ENCODE measurements at places on chromosomes 12 and 14.

GRCh38 chr14:92609955-92610354 is 96.4 kb downstream of the RIN3 start:
- no peak for DNase-seq

- DNase-seq, result no peak
These were observed 488.9 kb downstream of the MDGA2 start for GRCh38 chr14:47186486-47186885.

DNA sequence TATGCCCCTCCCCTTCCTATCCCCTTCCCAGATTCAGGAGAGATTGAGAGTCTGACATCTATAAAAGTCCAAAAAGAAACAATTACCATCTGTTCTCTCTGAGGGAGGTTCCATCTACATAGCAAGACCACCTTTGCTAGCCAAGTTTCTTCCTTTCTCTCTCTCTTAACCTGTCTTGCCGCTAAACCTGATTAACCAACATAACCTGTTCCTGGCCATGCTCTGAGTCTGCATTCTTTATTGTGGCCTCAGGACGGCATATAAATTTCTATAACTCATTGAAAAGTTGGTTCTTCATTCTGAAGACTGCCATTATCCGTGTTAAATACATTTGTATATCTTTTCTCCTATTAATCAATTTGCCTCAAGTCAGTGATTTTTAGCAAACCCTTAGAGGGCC is 594.0 kb downstream of the KCNH5 start:
- no peak for DNase-seq

GRCh38 chr12:30016540-30017055 is 232.9 kb upstream of the TMTC1 start:
- no peak for DNase-seq

- DNase-seq, result peak; percentile 8
These were observed 50.9 kb upstream of the PKP2 start for GRCh38 chr12:32947206-32948067.

- DNase-seq, result no peak
These were observed 134.8 kb upstream of the FUT8 start for GRCh38 chr14:65277580-65278270.

- no peak for DNase-seq
These were observed 51.4 kb downstream of the WASHC3 start for GRCh38 chr12:102010265-102010994.

DNA sequence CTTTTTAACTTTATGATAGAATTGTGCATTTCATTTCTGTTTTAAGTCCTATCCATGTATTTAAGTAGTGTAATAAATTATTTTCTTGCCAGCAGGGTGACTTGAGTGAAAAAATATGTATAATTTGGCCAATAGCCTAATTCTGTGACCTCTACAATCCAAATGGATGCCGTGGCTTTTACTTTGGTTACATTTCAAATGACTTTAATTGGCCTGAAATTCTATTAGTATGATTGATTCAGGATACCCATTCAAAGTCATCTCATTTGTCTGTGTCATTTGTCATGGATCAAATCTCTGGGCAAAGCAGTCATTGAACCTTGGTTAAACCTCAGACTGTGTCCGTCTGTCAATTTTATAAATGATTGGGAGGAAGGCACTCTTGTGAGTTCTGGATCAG is 29.6 kb downstream of the CRADD start:
- DNase-seq, result no peak

- DNase-seq, result no peak
These were observed 130.7 kb downstream of the SMOC1 start for GRCh38 chr14:70009961-70010360.

DNA sequence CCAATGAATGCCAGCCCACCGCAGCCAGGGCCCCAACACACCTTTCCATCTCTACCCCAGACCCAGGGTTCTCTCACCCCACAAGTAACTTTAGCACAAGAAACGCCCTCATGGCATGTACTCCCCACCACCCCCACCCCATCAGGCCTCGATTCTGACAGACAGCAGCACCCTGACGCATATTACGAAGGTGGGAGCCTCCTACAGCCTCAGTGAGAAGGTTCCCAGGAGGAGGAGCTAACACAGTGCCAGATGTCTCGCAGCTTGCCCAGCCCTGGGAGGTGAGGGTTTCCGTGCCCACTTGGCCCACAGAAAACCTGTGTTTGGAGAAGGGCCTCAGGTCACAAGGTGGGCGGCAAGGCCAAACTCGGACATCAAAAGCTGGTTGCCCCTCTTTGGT is 32.4 kb downstream of the CCDC88C start:
- DNase-seq, result no peak

DNA sequence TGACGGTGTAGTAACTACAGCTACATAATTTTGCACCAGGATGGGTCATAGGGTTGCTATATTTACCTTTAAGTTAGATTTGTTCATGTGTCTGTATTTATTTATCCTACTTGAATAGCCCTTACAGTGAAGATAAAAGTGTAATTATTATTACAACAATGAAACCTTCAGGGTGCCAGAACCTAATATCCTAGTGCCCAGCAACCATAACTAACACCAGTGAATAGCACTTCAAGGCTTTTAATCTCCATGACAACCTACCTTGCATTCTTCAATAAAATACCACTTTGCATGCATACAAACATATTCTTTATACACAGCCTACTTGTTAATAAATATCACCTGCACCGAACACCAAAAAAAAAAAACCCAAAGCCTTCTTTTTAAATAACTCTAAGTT is 58.7 kb upstream of the G2E3 start:
- DNase-seq, result no peak

- no peak for DNase-seq
These were observed 294.1 kb upstream of the TMPO start for GRCh38 chr12:98221243-98221808.

- no peak for DNase-seq
These were observed 64.4 kb downstream of the SERPINA3 start for GRCh38 chr14:94676495-94677185.

DNA sequence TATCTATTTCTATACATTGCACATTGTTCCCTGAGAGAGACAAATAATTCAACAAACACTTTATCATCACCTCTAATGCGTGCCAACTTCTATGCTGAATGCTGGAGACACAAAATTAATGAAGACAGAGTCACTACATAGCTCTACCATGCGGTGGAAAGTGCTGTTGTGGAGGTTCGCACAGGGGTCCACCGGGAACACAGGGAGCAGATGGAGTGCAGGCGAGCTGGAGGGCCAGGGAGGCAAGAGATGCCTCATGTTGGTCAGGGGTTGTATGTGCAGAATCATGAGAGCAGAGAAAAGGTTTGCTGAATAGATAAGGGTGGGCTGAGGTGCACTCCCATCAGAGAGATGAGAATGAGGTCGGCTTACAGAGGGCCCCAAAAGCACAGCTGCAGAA is 25.2 kb downstream of the FAM234B start:
- DNase-seq, result no peak

DNA sequence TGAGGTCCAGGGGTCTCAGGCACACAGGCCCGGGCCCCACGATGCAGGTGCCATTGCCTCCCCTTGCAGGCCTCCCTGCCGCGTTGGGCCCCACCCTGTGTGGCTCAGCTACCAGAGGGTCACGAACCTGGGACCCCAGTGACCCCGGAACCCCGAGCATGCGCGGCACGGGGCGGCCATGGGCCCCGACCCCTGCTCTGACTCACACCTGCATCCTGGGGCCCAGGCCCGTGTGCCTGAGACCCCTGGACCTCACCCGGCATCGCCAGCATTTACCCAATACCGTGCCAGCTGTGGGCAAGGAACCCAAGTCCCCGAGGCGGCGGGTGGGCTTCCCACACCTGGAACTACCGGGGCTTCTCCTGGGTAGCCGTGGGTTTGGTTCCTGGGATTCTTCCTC is 25.2 kb downstream of the KIF26A start:
- no peak for DNase-seq

DNA sequence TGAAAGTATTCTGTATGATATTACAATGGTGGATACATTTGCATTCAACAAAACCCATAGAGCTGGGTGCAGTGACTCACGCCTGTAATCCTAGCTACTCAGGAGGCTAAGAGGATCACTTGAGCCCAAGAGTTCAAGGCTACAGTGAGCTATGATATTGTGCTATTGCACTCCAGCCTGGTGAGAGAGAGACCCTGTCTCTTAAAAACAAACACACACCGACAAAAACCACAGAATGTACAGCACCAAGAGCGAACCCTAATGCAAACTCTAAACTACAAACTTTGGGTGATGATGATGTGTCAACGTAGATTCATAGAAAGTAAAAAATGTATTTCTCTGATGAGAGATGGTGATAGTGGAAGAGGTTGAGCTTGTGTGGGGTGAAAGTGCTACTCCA is 8.6 kb downstream of the CAPRIN2 start:
- no peak for DNase-seq

DNA sequence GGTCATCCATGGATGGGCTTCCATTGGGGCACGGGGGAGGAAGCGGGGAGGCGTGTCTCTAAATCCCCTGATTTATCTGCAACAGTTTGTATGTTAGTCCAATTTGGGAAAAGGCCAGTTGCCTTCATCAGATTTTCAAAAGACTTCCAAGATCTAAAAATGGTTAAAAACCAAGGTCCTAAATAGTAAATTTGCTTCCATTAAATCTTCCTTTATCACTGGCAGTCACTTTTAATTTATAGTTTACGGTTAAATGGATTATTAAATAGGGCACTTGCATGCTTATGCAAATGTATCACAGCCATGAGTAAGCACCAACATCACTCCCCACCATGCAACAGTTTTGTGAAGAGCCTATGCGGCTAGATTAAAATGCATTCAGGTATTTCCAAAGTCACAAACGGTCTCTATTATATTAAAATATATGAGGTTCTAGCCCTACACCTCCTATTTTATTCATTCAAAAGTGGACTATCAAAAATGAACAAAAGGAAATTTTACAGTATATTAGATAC is 108.2 kb upstream of the GPHB5 start:
- no peak for DNase-seq

- no peak for DNase-seq
These were observed 53.1 kb downstream of the RFLNA start for GRCh38 chr12:124347805-124348658.

DNA sequence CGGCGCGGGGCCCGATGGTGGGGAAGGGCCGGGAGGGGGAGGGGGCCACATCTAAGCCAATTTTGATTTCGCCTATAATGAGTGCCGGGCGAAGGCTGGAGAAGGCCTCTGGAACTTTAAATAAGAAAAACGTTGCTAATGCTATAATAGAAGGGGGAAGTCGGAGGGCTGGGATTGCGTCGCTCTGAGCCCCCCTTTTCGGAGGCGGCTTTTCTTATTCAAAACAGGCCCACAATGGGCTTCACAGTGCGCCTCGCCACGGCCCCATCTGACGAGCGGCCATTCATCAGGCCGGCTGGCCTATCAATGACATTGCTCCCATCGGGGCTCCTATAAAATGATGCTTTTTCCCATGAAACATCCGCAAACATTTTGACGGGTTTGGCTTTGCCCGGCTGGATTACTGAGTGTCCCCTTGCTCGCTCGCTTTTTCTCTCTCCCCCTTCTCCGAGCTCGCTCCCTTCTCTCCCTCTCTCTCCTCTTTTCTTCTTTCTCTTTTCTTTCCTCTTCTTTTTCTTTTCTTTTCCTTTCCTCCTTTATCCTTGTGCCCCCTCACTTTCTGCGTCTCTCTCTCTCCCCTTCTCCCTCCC is at the start of gene RFX4:
TSS of gene RFX4 (plus strand) at position 364 of the 590 bp plus-strand sequence. CDS start 317 bp downstream, outside the sequence.
- no peak for DNase-seq

- no peak for DNase-seq
These were observed 47.2 kb downstream of the MAP1LC3B2 start for GRCh38 chr12:116606397-116606796.

- DNase-seq, result no peak
These were observed 10.3 kb upstream of the CD27 start for GRCh38 chr12:6434205-6435140.

GRCh38 chr12:77850129-77850528 is 19.4 kb downstream of the NAV3 start:
- DNase-seq, result no peak

GRCh38 chr12:100170313-100170858 is 27.7 kb upstream of the BLTP3B start:
- no peak for DNase-seq

GRCh38 chr14:24314377-24315193 is 3.3 kb downstream of the LTB4R start:
- DNase-seq, result no peak

GRCh38 chr12:9634969-9635754 is 27.4 kb upstream of the KLRB1 start:
- no peak for DNase-seq

- no peak for DNase-seq
These were observed 210.6 kb upstream of the EGLN3 start for GRCh38 chr14:34161351-34162082.

- DNase-seq, result no peak
These were observed 27.1 kb upstream of the OXA1L start for GRCh38 chr14:22739423-22739822.

- DNase-seq, result no peak
These were observed 18.5 kb upstream of the DUSP6 start for GRCh38 chr12:89370850-89371249.

DNA sequence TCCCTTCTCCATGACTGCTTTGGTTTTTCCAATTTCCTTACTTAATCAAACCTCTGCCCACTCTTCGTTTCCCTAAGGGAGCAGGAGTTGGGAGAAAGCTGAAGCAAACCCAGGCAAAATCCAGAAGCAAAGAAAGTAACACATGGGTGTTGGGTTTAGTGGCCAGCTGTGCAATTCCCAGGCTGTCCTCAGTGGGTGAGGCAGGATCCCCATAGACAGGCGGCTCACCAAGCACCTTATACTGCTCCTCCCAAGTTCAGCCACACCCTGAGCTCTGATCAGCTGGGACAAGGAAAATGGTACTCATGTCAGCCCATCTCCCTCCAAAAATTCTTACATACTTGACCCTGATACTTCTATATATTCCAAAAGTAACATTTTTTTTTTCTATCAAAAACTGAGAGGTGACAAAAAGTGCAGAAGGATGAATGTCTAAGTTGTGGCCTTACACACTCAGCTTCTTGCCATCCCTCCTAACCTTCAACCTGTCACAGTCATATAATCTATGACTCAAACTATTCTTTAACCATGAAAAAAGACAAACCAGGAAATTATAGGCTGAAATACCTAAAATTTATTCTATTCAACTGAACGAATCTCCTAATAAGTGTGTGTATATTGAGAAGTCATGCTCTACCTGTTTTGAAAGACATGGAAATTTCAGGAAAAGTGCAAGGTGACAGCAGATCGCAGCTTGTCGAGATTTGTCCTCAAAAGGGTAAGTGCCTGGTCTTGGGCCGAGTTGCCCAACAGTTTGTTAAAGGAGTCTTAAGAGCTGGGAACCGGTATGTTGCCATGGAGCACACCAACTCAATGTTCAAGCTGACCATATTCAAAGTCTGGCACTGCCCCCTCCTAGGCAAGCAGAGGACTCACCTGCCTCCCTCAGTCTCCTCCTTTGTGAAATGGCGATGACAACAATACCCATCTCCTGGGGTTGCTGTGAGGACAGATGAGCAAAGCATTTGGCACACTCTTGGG is 17.6 kb upstream of the ZFP36L1 start:
- DNase-seq, result no peak

- no peak for DNase-seq
These were observed 21.1 kb upstream of the AKAP6 start for GRCh38 chr14:32307881-32308582.

DNA sequence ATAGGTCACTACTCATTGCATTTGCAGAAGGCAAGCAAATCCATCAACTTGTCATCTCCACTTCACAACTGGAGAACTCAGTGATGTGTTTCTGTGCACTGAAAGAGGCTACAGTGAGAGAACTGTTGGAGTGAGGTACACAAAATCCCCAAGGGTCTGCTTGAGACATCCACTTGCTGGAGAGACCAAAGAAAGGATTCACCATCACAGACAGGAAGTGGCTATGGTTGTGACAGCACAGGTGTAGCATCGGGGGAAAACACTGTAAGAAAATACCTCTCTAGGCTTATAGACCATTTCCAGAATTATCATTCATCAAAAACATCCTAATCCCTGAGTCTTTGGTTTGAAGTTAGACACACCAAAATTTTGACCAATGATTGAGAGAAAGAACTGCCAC is 201.3 kb upstream of the OR4E1 start:
- DNase-seq, result no peak
